ENCODE measurements at places on chromosomes 11 and 22. TPM values are rescaled to one million over a fixed set of nuclear protein-coding genes. Genes with fewer than 3 reads are reported as not detected.

Gene TSGA10IP
- not detected for total RNA-seq

Gene MRE11
- 33.1 TPM for total RNA-seq

Gene SMC1B
- total RNA-seq, result 1.1 TPM

Gene ZNF74
- total RNA-seq, result 7.9 TPM

Gene OR52A5
- not detected for total RNA-seq

Gene OR4A16
- total RNA-seq, result not detected

Gene SSH3
- total RNA-seq, result 4.1 TPM

Gene DDIAS
- total RNA-seq, result 18.0 TPM

Gene HEPN1
- total RNA-seq, result not detected

Gene TRPC6
- total RNA-seq, result not detected

Gene THAP12
- 39.4 TPM for total RNA-seq

Gene TRIOBP
- 18.8 TPM for total RNA-seq

Gene EED
- 60.4 TPM for total RNA-seq

Gene OR2D2
- total RNA-seq, result not detected

Gene USP2
- 0.57 TPM for total RNA-seq

Gene SPI1
- total RNA-seq, result not detected

Gene ADORA2A
- 38.0 TPM for total RNA-seq

Gene OSBP2
- total RNA-seq, result 0.81 TPM

Gene SERPINH1
- 15.4 TPM for total RNA-seq

Gene OR10A4
- total RNA-seq, result not detected

Gene ZNRF3
- total RNA-seq, result 1.6 TPM

Gene CYP2D6
- total RNA-seq, result 0.89 TPM

Gene UPK3A
- not detected for total RNA-seq

Gene DDX10
- total RNA-seq, result 43.0 TPM

Gene CERK
- total RNA-seq, result 32.6 TPM

Gene PATE2
- not detected for total RNA-seq

Gene FXYD6
- not detected for total RNA-seq

Gene GPR137
- total RNA-seq, result 26.2 TPM

Gene PARVG
- total RNA-seq, result 64.6 TPM

Gene OR56A1
- not detected for total RNA-seq

Gene P2RY2
- total RNA-seq, result not detected

Gene KCNK4
- total RNA-seq, result not detected
